ENCODE measurements at places on chromosomes 2 and 18.

- peak; percentile 53 for DNase-seq
Measured at GRCh38 chr18:35088921-35089320, 47.7 kb downstream of the MAPRE2 start.

DNA sequence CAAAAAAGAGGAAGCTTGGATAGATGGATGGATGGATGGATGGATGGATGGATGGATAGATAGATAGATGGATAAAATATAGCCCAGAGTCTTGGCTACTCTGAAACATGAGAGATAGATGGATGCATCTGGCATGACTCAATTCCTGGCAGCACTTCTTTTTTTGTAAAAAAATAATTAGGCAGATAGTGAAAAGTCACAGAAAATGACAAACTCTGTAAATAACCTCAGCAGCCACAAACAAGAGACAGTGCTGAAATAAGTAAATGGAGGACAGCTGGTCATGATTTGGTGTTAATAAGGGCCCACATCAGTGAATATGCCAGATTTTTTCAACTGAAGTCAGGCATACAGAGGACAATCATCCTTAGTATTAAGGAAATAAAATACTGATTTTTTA, 585.0 kb upstream of the GCFC2 start:
- no peak for DNase-seq

GRCh38 chr18:77763530-77764145, 514.0 kb downstream of the GALR1 start:
- no peak for DNase-seq

DNA sequence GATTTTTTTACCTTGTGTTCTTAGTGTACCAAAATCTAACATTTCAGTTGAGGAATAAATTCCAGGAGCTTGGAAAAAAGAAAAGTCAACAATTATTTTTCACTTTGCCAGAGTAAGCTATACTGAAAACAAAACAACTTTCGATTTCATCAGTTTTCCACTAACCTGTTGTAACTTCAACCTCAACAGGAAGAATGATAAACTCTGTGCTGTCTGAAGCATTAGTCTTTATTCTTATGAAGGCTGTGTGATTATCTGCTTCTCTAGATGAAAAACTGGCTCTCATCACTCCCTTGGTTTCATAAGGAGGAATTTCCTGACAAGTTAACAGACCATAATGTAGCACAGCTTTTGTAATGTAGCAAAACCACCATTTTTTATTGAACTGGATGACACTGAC, 121.2 kb downstream of the ZAP70 start:
- no peak for DNase-seq

- no peak for DNase-seq
Measured at GRCh38 chr2:70089220-70089982, 2.1 kb downstream of the PCBP1 start.

DNA sequence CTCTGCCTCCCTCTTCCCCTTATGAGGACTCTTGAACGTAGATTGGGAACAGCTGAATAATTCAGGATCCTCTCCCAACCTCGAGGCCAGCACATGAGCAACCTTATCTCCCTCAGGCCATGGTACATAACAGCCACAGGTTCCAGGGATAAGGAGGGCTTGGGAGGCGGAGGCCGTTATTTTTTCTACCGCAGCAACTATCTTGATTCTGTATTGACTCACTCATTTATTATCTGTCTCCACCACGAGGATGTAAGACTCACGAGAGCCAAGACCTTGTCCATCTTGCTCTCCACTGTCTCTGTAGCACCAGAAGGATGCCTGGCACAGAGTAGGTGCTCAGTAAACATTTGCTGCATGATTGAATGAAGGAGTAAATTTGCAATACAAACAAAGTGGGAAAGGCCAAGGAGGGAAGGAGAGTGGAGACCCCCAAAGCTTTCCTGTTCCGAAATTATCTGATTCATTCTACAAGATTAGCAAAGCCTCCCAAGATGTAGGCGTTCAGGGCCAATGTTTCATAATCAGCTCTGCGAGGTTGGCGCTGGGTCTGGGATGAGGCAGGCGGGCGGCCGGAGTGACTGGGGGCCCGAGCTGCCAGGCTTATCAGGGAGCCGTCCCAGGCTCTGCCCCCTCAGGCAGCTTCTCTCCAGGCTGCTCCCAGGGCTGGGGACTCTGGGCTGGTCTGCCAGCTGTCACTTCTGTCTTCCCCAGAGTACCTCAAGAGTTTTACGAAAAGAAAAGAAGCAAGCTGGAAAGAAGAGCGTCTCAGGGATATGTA, 31.6 kb downstream of the INPP5D start:
- DNase-seq, result no peak

DNA sequence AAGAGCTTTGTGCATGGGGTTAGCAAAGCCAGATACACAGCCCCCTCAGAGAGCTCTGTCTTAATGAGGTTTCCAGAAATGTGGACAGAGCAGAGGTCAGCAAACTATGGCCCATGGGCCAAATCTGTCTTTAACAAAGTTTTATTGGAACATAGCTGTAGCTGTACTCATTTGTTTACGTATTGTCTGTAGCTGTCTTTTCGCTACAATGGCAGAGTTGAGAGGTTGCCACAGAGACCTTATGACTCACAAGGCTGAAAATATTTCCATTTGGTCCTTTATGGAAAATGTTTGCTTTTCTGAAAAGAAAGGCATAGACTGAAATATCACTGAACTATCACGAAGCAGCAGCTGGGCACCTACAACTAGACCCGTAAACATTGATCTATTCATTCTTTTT, 841.8 kb downstream of the SLC4A3 start:
- DNase-seq, result peak; percentile 60

DNA sequence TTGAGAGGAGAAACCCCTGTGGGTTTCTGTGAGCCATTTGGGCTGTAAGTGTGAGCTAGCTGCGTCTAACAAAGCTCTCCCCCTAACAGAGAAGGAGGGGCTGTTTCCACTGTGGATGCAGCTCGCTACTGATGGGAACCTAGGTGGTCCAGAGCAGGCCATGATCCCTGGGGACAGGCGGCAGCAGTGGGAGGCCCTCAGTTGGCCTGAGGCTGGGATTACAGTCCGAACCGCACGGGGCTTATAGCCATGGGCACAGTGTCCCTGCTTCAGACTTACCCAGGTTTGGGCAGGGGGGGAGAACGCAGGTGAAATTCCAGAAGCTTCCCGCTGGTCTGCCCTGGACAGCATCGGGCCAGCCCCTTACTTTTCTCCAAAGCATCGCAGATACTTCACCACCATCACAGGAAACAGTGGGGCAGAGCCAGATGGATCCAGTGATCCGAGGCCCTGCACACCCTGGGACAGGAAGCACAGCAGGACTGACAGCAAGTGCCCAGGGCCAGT, 139.4 kb downstream of the SEPTIN10 start:
- DNase-seq, result no peak

GRCh38 chr2:202337151-202337550, 39.0 kb upstream of the BMPR2 start:
- DNase-seq, result no peak

- peak; percentile 36 for DNase-seq
Measured at GRCh38 chr2:79630060-79630459, 117.2 kb downstream of the CTNNA2 start.

GRCh38 chr2:13522917-13523821, 806.4 kb downstream of the TRIB2 start:
- DNase-seq, result peak; percentile 71

- DNase-seq, result peak; percentile 62
Measured at GRCh38 chr18:8283891-8284585, 325.2 kb upstream of the RAB12 start.

DNA sequence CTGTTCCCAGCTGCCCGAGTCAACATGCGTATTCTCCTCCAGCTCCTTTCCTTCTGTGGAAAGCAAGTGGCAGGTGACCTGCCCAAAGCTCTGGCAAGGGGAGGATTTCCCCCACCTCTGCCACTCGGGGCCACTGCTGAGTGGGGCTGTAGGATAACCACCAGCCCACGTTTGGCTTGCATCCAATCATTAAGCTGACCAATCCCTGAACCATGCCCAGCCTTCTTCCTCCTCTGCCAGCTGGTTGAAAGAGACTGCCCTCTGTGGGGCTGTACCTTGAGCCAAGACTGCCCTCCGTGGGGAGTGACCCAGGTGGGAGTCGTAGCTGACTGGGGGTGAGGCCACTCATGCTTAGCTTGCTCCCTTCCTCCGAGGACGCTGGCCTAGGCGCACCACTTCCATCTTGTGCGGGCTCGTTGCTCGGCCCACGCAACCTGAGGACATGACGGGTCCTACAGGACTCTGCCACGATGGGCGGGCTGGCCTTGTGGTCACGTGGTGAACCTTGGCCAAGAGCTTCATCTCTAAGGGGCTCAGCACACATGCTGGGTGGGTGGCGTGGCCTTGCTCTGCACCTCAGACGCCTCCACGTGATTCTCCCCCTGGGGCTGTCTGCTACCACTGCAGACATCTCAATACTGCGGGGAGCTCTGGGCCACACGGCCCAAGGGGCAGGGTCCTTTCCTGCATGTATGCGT, 112.1 kb downstream of the NDUFA10 start:
- no peak for DNase-seq

GRCh38 chr2:197838579-197838978, 34.2 kb downstream of the PLCL1 start:
- no peak for DNase-seq

GRCh38 chr18:52730972-52731619, 391.1 kb downstream of the DCC start:
- no peak for DNase-seq

DNA sequence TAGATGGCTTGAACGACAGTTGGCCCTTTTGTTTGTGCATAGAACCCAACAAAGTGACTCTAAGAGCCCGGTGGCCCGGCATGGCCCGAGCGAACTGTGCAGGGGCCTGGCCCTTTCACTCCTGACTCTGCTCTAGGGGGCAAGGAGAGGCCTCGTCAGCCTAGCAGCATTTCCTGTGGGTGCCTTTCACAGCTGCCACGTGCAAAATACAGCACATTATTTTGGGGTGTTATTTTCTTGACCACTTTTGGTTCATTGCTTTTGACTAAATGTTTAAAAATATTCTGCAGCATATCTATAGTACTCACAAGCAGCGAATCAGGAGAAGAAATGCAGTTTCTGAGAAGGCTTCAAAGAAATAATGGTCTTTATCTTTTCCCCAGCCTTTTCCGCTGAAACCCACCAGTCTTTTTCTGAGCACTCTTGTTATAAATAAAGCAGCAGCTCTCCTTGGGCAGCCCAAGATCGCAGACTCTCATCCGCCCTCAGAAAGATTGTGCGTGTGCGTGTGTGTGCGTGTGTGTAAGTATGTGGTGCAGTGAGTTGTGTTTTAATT, 31.3 kb downstream of the DGKD start:
- DNase-seq, result peak; percentile 18

DNA sequence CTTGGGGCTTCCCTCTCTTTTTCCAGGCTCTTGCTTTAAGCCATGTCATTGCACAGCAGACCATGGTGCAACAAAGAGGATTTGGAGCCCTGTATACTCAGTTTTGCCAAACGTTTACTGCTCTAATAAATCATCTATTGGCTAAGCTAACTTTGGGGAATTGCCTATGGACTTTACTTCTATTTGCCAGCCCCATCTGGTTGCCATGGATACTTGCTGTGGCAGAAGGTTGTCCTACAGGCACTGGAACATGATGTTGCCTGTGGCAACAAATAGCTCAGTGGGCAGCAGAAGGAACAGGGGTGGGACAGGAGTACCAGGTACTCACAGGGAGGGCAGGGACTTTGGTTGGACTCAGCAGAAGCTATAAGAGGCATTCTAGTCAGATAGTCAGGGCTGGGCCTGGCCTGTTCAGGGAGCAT, 129.7 kb downstream of the CCDC85A start:
- DNase-seq, result no peak

DNA sequence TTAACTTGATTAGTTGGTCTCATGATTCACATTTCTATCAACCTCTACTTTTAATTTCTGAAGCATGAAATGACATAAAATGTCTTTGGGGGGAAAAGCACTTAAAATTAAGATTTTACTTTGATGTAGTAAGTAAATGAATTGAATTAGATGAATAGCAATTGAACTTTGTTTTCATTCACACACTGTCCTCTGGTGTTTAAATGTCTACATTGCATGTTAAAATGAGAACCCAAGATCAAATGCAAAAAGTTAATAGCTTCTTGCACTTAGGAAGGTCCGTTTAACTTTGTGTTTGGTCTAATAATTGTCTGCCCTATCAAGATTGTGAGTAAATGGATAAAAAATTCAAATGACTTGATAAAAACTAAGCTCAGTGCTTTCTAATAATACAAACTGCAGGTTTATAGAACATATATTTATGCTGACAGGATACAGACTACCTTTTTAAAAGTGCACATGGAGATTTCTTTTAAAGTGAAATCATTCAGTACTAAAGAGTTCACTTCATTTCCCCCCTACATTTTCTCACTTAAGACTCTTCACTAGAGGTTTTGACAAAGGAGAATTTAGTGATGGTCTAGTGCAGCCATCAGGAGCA, 156.2 kb upstream of the NABP1 start:
- peak; percentile 17 for DNase-seq

GRCh38 chr2:147320146-147320545, 524.7 kb upstream of the ACVR2A start:
- DNase-seq, result no peak

GRCh38 chr2:103464831-103465230, 703.0 kb downstream of the TMEM182 start:
- no peak for DNase-seq

DNA sequence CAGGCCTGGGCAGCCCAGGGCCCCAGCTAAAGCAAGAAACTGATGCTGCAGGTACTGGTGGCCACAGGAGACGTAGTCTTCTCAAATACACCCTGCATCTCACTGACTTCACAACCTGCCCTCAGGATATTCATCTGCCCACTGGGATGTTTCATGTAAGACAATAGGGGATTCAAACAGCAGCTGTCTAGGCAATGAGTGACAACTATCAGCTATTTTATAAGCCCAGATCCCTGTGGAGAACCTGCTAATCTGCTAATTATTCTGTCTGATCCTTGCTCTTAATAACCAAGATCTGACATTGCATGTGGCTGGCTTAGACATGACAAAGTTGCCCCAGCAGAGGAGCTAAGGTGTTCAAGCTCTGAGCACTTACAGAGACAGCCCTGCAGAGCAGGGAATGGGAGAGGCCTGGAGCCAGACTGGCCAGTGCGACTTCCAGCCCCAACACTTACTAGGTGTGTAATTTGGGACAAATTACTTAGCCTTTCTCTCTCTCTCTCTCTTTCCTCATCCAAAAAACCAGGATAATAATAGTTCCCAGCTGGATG, 28.6 kb downstream of the SIGLEC15 start:
- no peak for DNase-seq

GRCh38 chr2:197254776-197255530, 55.6 kb downstream of the ANKRD44 start:
- DNase-seq, result no peak

DNA sequence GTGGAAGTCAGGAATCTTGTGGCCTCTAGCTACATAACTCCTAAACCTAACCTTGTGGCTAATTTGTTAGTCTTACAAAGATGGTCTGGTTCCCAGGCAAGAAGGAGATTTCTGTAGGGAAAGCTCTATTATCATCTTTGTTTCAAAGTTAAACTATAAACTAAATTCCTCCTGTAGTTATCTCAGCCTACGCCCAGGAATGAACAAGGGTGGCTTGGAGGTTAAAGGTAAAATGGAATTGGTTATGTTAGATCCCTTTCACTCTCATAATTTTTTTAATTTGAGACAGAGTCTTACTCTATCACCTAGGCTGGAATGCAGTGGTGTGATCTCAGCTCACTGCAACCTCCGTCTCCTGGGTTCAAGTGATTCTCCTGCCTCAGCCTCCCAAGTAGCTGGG, 24.6 kb upstream of the PDK1 start:
- DNase-seq, result no peak

Measured in astrocyte (in vitro differentiated cells and primary cell).